ENCODE measurements at places on chromosomes 16 and 17.

- peak; percentile 75 for DNase-seq
Measured at GRCh38 chr16:24041834-24042631, 206.2 kb downstream of the PRKCB start.

DNA sequence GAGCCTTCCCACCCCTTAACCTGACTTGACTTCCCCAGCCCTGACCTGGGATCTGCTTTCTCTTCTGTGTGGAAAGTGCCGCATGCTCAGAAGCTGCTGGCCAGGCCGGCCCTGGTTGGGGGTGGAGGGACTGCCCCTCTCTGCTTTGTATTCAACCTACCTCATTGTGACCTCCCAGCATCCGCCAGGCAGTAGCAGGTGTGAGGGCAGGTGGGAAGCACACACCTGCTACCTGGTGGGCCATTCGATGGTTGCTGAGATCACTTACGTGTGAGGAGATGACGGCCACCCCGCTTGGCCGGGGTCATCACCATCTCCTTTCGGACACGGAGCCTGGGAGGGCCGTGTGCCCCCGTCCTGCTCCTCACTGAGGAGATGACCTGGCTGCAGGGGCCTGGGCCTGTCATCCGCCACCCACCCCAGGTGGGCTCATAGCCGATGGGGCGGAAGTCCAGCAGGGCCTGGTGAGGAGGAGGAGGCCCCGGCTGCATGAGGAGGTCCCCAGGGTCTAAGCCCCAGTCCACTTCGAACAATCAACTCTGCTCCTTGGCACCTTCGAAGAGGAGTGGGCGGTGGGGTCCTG, 7.1 kb downstream of the CPNE7 start:
- no peak for DNase-seq

- peak; percentile 77 for DNase-seq
Measured at GRCh38 chr17:64281962-64282752, 19.1 kb upstream of the TEX2 start.

DNA sequence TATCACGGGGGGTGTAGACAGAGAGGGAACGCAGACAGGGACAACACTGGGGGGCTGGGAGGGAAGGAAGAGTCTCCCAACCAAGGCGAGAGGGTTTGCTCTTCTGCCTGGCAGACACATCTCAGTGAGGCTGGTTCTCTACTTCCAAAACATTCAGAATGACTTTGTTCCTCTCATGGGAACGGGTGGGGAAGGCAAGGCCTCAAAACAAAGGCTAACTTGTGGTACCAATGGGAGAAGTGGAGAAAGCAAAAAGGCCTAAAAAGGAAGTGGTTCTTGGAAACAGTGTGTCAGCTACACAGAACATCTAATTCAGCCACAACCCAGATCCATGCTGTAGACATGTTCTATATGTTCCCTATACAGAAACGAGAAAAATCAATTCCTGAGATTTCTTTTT, 7.5 kb downstream of the FLOT2 start:
- no peak for DNase-seq
